ENCODE measurements at places on chromosomes 4 and X.

DNA sequence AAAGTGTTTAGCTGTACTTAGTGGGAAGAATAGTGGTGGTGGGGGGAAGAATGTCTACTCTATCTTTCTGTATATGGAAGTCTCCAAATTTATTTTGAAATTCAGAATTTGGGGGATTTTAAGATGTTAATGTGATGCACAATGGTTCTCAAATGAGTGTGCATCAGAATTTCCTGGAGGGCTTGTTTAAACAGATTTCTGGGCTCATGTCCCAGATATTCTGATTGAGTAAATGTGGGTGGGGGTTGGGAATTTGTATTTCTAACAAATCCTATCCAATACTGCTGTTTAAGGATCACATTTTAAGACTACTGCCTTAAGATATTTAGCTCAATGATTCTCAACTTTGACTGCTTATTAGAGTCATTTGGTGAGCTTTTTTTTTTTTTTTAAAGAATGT is 15.1 kb upstream of the INTS6L start:
- no peak for DNase-seq

DNA sequence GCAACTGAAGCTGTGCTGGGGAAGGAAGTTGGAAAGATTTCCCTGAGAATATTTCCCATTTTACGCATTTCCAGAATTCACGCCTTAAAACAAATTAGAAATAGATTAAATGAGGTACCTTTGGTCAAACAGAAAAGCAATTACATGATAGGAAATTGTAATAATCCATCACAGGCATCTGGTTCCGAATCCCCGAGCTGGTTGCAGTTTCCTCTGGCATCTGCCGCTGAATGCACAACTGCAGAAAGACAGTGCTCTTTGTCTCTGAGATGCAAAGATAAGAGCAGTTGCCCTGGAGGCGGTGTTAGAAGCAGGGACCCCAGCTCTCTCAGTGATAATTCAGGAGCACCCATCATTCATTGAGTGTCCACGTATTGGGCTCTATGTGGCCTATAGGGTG is 224.4 kb downstream of the LDB2 start:
- DNase-seq, result no peak

DNA sequence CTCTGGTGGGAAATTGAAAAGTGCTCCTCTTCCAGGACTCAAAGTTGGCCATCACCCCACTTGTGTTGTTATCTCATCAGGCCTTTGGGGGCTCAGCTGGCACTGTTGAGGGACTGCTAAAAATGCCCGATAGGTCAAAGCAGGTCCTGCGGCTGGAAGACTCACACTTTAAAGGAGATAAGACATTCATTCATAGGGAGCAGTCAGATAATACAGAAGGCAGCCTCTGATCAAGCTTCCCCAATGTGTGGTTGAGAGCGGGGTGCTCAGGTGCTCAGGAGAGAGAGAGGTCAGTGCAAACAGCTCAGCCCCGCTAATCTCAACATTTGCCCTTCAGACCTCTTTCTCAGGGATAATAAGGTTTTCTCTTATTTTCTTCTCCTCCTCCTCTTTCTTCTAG is 70.3 kb downstream of the TMEM154 start:
- no peak for DNase-seq

DNA sequence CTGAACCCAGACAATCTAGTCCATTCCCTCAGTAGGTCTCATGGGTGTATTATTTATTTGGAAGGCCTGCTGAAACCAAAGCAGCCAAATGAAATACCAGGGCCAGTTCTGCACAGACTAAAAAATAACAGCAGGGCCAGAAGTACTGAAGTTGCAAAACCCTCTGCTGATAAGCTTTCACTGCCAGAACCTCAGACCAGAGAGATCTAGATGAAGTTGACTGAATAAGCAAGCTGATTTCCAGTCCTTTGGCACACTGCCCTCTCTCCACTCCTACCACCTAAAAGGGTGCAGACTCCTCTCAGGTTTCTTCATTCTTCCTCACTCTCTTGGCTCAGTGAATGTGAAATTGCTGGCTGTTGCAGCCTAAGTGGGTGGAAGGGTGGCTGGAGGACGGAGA is 276.7 kb upstream of the KLF3 start:
- DNase-seq, result no peak

DNA sequence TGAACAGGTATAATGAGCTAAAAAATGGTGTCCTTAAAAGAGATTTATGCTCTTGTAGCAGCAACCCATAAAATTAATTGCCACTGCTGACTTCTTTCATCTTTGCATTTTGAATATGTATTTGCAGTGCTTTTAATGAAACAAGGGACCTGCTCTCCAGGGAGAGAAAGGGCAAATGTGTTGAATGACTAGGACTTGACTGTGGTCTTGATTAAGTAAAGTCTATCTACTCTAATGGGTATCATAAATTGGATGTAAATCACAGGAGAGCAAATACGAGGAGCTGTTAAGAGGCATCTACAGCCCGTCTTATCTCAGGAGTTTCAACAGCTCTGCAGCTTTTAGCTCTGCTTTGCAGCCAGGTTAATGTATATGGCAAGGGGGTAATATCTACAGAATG is 216.4 kb downstream of the PALLD start:
- no peak for DNase-seq

Measured in naive thymus-derived CD4-positive, alpha-beta T cell (primary cell).